GM10248 (cell line): ENCODE measurements at places on chromosomes 2 and 18.

- DNase-seq: no peak
Measured at GRCh38 chr2:121219866-121220265, 65.1 kb downstream of the TFCP2L1 start.

DNA sequence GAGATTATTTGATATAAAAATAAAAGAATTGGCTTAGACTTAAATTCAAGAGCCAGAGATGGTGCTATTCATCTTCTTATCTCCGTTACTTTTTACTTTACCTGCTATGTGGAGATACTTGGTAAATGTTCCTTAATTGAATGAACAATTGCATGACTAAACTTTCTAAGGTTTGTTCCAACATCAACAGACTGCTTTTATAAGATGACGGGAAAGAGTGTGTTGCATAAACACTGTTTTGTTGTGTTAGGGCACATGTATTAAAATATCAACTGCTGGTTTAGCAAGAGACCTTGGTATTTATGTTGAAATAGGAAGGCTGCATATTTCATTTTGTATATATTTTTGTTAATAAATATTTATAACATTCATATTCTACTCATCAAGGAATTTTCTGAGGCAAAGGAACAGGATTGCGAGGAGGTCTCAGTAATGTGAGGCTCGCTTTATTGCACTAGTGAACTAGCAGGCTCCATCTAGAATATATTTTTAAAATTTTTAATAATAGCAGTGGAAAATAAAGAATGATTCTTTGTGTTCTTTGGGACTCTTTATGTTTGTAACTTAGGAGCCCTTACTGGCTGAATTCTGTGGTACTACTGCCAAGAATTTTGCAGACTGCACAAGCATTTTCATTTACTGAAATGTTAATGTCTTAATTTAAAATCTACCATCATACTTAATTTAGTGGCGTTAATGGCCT is 10.7 kb upstream of the NFE2L2 start:
- DNase-seq: no peak

DNA sequence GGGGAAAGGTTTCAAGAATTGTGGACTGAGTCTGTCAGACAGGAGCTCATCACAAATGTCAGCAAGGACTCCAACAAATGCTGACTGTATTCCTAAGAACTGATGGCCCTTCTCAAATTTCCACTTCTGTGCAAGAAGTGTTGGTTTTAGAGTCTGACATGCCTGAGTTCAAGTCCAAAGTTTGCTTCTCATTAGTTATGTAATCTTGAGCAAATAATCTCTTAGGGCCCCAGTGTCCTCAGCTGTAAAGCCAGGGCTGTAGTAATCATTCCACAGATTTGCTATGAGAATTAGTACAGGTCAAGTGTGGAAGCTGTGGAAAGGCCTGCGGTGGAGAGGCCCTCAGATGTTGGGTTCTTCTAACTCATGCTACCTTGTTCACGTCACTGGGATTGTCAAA is 23.9 kb downstream of the MEP1B start:
- DNase-seq: no peak

DNA sequence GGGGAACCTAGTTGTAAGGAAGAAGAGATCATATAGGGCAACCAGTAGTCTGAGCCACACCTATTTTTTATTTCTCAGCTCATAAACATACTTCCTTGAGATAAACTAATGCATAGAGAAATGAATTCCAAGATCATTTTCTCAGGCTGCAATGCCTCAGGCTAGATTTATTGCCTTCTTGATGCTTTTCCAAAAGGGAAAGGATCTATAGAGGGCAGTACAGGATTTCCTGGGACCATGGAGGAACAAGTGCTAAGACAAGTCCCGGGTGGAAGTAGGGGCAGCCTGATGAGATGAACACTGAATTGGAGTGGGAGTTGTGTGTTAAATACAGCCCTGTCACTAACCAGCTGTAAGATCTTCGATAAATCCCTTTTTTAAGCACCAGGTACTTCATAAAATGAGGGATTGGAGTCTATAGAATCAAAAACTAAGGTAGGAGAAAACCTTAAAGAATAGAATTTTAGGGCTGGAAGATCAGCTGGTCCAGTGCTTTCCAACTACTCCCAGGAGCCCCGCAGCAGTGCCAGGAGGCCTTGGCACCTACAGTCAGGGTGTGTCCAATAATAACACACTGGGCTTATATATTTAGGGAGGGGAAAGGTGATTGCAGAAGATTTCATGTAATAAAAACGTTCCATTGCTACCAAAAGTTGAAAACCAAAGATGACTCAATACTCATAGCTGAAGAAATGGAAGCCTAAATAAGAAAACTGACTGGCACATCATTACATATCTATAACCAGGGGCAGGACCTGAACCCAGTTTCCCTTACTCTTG is 58.1 kb downstream of the SERTAD2 start:
- DNase-seq: no peak
